ENCODE measurements at places on chromosomes 16 and 17. TPM values are rescaled to one million over a fixed set of nuclear protein-coding genes. Genes with fewer than 3 reads are reported as not detected.

MYOCD gene
- 4.9 TPM for total RNA-seq

TUBB3 gene
- 275 TPM for total RNA-seq

WNT9B gene
- not detected for total RNA-seq

GRB7 gene
- 32.2 TPM for total RNA-seq

NPIPB4 gene
- 94.8 TPM for total RNA-seq

ACAP1 gene
- total RNA-seq: 49.2 TPM

NPIPA5 gene
- total RNA-seq: 1.0 TPM

HSD17B2 gene
- not detected for total RNA-seq

CCDC78 gene
- total RNA-seq: 8.5 TPM

IGF2BP1 gene
- 513 TPM for total RNA-seq

XAF1 gene
- total RNA-seq: not detected

HCRT gene
- total RNA-seq: not detected

GNPTG gene
- total RNA-seq: 26.2 TPM

NOXO1 gene
- total RNA-seq: 2.5 TPM

DNASE1L2 gene
- 0.35 TPM for total RNA-seq

KRTAP2-3 gene
- total RNA-seq: not detected

RPTOR gene
- 29.0 TPM for total RNA-seq

NPIPB13 gene
- total RNA-seq: 15.5 TPM

SLC16A11 gene
- total RNA-seq: 0.67 TPM

ARHGDIA gene
- total RNA-seq: 246 TPM

ACSM3 gene
- total RNA-seq: 6.2 TPM

RAB11FIP3 gene
- total RNA-seq: 32.4 TPM

DPEP3 gene
- total RNA-seq: 10.6 TPM

HID1 gene
- total RNA-seq: 15.1 TPM

TBX6 gene
- total RNA-seq: 2.8 TPM

ZKSCAN2 gene
- total RNA-seq: 11.6 TPM

KRTAP4-5 gene
- total RNA-seq: not detected

RAB26 gene
- 4.3 TPM for total RNA-seq

HP gene
- total RNA-seq: not detected

C1QL1 gene
- total RNA-seq: 7.5 TPM

LRRC36 gene
- total RNA-seq: 0.44 TPM

GAST gene
- not detected for total RNA-seq

FADS6 gene
- total RNA-seq: 0.56 TPM

CHAD gene
- total RNA-seq: 0.17 TPM

OMG gene
- total RNA-seq: not detected

CTRB1 gene
- total RNA-seq: not detected

MT1H gene
- 11.9 TPM for total RNA-seq

CLEC16A gene
- 19.3 TPM for total RNA-seq

SLC12A4 gene
- total RNA-seq: 41.3 TPM

AURKB gene
- 160 TPM for total RNA-seq

RNF157 gene
- 14.9 TPM for total RNA-seq

APOBR gene
- total RNA-seq: not detected

MT1F gene
- total RNA-seq: 5.2 TPM

RAMP2 gene
- 12.0 TPM for total RNA-seq

CNTNAP4 gene
- total RNA-seq: not detected

All from H1 (cell line).